ENCODE measurements at places on chromosomes 4 and X. TPM values are rescaled to one million over a fixed set of nuclear protein-coding genes. Genes with fewer than 3 reads are reported as not detected.
A peak's percentile ranks its signal among the peaks of the same experiment; 100 is the strongest.

The IDUA gene
- total RNA-seq = 78.9 TPM

The NIPAL1 gene
- 3.1 TPM for total RNA-seq

The GASK1B gene
- total RNA-seq = 44.1 TPM

The CLIC2 gene
- 21.6 TPM for total RNA-seq

The DUX4 gene
- not detected for total RNA-seq

The MAGEE1 gene
- total RNA-seq = 4.7 TPM

The PABPC1L2B gene
- total RNA-seq = not detected

The CYSLTR1 gene
- total RNA-seq = 2.6 TPM

The FOXO4 gene
- 18.9 TPM for total RNA-seq

The CLCN5 gene
- 7.8 TPM for total RNA-seq

GRCh38 chrX:46381630-46382029 lies 163.6 kb downstream of the ZNF674 start:
- no peak for DNase-seq

DNA sequence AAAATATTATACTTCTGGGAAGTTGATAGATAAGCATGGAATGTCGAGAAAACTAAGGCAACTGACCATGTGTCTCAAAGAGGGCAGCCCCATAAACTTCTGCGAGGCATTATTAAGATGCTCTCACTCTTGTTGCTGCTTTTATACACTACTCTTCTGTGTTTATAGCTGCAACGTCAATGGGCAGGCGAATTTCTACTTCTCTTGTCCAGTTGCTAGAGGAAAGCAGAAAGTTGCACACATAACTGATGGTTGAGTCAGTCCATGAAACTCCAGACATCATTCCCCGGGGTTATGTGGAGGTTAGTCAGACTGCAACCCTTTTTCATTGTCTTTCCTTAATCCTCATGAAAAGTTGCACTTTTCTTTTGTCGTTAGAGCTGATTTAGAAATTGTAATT lies 39.8 kb downstream of the VCX3B start:
- DNase-seq = no peak

GRCh38 chr4:186058980-186059316 lies 10.0 kb upstream of the TLR3 start:
- no peak for DNase-seq

DNA sequence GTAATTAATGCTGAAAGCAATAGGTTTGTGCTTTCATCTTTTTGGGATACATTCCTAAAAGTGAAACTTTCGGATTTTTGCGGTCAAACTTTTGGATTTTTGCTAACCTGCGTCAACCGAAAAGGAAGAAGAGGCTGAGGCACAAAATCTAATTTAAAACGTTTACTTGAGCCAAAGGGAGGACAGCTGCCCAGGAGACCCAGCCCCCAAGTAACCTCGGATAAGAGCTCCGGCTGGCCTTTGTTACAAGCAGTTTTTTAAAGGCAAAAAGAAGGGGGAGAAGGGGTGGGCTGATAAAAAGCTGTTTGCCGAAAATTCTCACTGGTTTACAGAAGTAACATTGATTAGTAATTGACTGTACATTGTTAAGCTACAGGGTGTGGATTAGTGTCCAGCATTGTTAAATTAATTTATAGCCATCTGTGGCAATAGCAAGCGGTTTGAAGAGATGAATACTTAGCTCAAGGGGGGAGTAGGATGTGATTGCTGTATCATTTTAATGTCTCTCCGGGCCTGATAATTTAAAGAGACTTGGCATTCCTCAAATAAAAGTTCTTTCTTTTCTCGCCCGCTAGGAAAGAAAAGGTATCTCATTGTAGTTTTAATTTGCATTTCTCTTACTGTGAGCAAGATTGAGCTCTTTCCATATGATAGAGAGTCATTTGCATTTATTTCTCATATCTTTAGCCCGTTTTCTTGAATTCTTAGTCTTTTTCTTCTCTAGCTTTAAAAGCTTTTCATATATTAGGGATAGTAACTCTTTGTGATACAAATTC lies 59.1 kb upstream of the USP9X start:
- no peak for DNase-seq

DNA sequence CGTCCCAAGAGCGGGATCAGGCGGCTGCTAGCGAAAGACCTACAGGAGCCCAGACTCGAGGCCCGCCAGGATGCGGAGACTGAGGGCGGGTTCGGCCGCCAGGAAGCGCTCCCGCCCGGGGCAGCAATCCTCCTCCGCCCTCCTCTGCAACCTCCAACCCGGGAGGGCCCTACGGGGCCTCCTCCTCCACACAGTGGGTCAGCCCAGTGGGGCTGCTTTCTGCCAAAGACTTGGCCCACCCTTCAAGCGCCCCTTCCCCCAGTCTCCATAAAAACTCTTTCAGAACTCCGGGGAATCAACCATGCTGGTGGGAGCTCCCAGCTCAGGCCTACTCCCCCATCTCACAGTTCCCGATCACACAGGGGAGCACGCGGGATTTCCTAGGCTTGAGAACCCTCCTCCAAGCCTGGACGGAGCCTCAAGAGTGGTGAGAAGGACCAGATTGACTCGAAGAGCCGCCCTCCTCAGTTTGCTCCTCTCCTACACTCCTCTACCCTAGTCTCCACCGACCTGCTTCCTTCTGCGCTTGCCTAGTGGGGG lies 77.5 kb downstream of the RLIM start:
- peak; percentile 5 for DNase-seq

DNA sequence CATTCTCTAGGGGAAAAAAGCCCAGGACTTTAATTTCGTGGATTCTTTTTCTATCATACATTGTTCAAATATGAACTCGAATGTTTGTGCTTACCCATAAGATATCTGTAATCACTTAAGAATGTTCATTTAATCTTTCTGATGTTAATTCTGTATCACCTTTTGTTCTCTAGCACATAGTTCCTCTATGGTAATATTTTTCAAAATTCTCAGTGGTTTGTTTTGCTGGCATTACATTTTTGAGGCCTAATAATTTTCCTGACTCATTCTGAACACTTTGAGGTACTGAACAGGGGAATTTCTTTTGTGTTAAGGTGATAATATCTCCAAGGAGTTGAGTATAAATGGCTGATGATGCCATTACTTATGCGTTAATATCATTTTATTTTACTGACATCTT lies 490.7 kb upstream of the PITX2 start:
- no peak for DNase-seq

GRCh38 chr4:150983851-150984250 lies 31.2 kb downstream of the LRBA start:
- no peak for DNase-seq

DNA sequence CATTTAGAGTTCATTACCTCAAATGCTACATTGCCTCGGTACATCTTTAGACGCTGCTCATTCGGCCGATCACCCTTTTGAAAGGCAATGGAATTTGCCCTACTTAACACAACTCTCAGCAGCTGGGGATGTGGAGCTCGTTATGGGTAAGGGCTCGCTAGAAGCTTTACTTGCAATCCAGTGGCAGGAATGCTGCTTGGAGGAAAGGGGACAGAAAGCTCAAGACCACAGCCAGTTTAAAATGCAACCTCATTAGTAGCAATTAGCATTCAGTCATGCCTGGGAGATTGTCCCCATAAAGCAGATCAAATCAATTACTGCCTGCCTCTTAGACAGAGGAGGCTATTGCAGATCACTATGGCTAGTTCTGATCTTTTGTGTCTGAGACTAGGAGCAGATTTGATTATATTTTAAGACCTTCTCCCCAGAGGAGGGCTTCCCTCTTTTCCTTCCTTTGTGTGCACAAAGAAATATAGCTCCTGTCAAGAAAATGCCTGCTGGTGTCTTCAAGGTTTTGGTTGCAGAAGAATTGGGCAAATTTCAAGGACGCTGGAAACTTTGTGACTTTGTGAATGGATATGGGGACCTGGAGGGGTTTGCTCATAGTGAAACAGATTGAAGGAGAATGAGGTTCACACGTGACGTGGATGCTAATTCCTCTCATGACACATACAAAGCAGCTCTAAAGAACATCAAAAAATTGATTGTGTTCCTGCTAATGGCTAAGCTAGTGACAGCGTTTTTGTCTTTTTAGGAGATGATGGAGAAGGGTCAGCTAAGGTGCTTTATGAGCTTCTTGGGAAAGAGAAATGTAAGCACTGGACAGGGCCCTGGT lies 237.5 kb upstream of the GLRA2 start:
- DNase-seq = no peak

- DNase-seq = no peak
These were observed 28.9 kb upstream of the AP1S2 start for GRCh38 chrX:15883540-15883863.

GRCh38 chr4:70703619-70704214 lies 15.4 kb downstream of the UTP3 start:
- peak; percentile 23 for DNase-seq

- no peak for DNase-seq
These were observed 81.1 kb upstream of the CT45A1 start for GRCh38 chrX:135632353-135632752.

DNA sequence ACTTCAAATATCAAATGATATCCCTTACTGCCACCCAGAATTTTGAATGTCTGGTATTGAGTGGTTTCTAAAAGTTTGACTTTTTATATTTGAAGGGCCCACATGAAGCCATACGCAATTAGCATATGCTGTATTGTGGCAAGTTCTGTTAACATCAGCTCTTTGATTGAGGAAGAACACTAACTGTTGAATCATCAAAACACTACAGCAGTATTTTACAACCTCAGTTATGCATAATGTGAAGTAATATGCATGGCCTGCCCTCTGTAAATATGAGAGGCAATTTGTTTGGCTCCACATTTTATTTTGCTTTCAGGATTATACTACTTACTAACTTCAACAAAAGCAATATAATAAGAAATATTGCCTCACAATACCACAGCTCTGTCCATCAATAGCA lies 62.2 kb upstream of the DMD start:
- no peak for DNase-seq

- DNase-seq = no peak
These were observed 32.4 kb upstream of the HMX1 start for GRCh38 chr4:8904041-8904501.

- DNase-seq = no peak
These were observed 16.8 kb downstream of the RS1 start for GRCh38 chrX:18654875-18655836.

- no peak for DNase-seq
These were observed 25.7 kb downstream of the SEL1L3 start for GRCh38 chr4:25837107-25837506.

DNA sequence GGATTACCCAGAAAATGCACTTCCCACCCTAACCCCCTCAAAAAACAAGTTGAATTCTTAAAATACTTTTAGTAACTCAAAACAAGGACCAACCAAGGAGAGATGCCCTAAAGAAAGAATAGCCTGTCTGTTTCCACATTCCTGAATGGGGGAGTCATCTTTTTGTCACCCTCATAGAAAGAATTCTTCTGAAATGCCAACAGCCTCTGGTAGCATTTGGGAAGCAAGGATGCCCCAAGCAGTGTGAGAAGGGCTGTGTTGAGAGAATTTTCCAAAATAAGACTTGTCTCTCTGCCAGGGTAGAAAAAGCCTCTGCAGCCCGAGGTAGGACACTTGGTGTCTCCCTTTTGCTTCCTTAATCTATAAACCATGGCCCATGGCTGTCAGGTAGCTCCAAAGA lies 173.1 kb upstream of the VCX3A start:
- no peak for DNase-seq

DNA sequence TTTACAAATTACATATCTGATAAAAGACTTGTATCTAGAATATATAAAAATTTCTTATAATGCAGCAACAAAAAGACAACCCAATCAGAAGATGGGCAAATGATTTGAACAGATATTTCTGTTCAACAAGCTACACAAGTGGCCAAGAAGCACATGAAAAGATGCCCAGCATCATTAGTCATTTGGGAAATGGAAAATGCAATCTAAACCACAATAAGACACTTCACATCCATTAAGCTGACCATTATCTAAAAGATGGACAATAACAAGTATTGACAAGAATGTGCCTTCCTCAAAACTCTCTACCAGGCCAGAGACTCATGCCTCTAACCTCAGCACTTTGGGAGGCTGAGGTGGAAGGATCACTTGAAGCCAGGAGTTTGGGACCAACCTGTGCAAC lies 53.9 kb downstream of the SPINK2 start:
- DNase-seq = no peak

GRCh38 chr4:23368081-23368697 lies 521.7 kb downstream of the PPARGC1A start:
- DNase-seq = no peak

DNA sequence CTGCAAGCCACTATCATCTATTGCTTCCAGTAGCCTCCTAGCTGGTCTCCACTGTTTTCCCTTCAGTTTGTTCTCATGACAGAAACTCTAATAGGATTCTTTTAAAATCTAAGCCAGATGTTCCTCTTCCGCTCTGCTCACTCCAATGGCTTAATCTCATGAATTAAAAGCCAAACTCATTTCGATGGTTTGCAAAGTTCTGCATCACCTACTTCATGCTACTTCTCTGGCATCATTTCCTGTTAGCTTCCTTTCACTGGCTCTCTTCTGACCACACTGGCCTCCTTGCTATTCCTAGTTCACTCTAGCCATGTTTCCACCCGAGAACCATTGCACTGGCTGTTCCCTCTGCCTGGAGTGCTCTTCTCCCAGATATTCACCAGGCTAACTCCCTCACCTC lies 102.0 kb upstream of the LSM6 start:
- no peak for DNase-seq

DNA sequence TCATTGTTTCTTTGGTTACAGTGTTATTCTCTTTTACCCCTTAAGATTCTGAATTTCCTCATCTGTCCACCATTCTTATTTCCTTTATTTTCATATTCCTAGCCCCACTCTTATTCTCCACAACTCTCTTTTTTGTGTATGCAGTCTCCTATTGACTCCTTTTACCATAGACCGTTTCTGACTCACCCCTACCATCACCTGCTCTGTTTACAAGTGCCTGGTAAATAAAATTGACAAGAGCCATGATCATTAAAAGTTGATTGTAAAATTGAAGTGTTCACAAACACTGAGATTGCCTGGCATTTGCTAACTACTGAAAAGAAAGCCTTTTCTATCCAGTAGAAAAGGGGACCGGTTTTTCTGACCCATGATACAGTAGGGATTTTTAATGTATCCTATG lies 54.4 kb downstream of the MRPL1 start:
- DNase-seq = no peak

- DNase-seq = no peak
These were observed 5.4 kb downstream of the ALPK1 start for GRCh38 chr4:112302320-112303274.

GRCh38 chr4:115688961-115689360 lies 575.5 kb upstream of the NDST4 start:
- no peak for DNase-seq

DNA sequence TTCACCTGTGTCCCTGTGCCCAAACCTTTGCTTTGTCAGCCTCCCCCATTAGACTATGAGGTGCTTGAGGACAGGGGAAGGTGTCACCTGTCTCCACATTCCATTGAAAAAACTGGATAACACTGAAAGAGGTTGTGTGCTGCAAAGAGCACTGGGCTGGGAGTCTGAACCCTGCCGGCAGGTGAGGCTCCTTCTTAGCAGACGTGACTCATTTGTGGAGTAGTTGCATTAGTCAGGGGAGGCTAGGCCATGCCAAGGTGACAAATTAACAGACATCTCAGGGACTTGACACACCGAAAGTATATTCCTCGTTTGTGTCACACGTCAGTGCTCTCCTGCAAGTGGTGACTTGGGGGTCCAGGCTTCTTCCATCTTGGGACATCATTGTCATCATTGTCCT lies 95.9 kb upstream of the STX18 start:
- no peak for DNase-seq

All from tibial nerve (tissue), 4 donors.